ENCODE measurements at places on chromosomes 7 and 10.

GRCh38 chr7:840001-840600 lies 7.8 kb downstream of the SUN1 start:
- no peak for DNase-seq

GRCh38 chr7:15675379-15675778 lies 11.1 kb downstream of the MEOX2 start:
- DNase-seq: no peak

GRCh38 chr7:142477079-142477651 lies 219.3 kb upstream of the PRSS58 start:
- no peak for DNase-seq

GRCh38 chr10:133616371-133617130 lies 10.0 kb downstream of the FRG2B start:
- DNase-seq: no peak

DNA sequence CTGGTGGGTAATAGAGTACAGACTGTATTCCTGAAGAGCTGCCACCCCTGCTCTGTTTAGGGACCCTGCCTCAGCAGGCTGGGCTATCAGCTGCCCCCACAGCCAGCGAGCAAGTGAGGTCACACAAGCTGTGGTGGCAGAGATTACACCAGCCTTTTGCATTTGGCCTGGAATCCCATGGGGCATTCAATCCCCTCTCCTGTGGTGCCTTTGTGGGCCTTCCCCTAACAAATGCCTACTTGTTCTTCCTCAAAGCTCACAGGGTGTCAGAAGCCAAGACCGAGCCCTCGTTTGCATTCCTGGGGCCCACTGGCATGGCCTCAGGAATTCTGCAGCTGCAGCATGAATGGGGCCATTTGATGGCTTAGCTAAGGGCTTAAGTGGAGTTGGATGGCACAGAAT lies 212.7 kb upstream of the PHYHIPL start:
- peak; percentile 97 for DNase-seq

DNA sequence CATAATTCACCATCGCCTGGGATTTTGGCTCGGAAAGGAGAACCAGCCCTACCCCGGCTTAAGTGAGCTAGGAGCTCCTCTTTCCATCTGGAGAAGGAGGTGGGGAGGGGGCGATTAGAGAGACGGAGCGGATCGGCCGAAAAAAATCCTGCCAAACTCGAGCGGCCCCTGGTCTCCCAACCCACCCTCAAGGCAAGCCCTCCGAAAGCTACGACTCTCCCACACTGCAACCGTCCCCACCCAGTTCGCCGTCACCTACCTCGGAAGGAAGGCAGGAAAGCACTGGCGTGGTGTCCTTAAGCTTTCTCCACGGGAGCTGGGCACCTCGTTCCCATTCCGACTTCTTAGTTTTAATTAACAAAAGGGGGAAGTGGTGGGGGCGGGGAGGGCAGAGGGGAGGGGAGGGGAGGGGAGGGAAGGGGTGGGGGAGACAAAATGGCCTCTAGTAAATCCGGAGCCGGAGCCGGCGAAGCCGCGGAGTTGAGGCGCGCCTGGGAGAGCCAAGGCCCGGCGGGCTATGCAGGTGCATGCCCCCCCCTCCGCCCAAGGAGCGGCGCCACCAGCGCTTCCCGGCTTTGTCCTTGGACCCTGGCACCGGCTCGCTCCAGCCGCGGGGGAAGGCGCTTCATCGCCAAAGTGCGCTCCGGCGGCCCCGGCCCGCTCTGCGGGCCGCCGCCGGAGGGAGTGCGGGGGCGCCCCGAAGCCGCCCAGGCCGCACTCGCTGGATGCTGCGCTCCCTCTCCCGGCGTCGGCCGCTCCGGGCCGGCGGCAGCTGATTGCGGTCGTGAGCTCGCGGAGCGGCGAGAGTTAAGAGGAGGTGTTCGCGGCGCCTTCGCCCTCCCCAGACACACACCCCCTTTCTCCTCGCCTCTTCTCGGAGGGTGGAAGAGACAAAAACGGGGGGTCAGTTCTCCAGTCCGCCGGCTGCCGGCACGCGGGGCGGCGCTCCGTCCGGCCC lies at the start of gene LRRC4:
TSS of gene LRRC4 (minus strand) at position 784 of the 958 bp plus-strand sequence. CDS start 797 bp downstream, outside the sequence.
- DNase-seq: peak; percentile 59

DNA sequence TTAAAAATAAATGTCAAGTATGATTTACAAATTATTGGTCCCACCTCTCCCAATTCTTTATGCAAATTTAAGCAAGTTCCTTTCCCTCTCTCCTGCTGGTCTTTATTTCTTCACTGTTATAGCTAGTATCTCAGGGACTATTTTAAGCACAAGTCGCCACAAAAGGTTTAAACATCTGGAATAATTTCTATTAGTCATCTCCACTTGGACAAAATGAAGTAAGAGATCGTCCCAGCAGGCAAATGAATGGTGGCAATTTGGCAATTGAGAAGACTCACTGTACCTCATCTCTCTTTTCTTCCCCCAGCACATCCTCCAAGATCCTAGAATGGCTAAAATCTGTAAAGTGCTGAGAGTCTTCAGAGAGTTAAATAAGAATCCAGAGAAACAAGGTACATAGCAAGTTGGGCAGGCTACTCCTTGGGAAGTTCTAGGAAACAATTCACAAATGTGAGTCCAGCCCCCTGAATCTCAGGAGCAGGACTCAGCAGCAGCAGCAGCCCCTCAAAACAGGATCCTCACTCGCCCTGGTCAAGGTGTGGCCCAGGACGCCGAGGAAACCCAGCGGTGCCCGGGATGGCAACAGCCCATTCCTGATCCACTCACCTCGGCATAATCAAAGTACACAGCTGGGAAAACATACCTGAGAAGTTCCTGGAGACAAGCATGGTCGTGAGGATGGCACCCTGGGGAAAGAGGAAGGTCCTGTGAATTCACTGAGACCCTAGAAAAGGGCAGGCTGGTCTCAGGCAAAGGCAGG lies 30.3 kb upstream of the NDST2 start:
- DNase-seq: no peak

- DNase-seq: no peak
These were observed 383.7 kb upstream of the AKR1E2 start for GRCh38 chr10:4442296-4442695.

- DNase-seq: no peak
These were observed 58.1 kb upstream of the DGKI start for GRCh38 chr7:137904833-137905232.

DNA sequence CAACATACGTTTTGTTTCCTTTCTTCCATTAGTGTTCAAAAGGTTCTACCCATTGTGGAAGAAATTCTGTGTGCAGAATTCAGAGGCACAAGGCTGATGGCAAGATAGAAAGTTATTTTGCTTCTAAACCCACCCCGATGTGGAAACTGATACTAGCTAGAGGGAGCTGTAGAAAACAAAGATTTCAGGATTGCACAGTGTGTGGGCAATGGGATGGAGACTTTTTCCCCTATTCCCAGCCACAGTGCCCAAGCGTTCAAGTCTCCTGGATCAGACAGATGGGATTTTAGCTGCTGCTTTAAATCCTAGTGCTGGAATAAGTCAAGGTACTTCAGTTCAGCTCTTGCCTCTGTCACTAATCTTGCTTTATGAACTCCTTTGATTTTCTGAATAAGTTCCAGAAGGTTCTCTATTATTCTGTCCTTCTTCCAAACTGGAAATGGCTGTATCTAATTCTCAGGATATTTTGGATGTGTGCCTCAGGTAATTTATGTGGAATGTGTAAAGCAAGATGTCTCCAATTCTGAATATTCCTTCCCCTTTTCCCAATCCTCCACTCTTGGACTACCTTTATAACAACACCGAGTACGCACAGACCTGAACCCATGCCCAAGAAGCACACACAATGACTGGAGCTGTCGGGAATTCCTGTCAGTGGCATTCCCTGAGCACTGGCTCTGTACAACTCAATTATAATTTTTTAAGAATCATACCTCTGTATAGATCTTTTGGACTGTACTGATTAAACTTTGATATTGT lies 473.0 kb downstream of the PLXDC2 start:
- DNase-seq: no peak

DNA sequence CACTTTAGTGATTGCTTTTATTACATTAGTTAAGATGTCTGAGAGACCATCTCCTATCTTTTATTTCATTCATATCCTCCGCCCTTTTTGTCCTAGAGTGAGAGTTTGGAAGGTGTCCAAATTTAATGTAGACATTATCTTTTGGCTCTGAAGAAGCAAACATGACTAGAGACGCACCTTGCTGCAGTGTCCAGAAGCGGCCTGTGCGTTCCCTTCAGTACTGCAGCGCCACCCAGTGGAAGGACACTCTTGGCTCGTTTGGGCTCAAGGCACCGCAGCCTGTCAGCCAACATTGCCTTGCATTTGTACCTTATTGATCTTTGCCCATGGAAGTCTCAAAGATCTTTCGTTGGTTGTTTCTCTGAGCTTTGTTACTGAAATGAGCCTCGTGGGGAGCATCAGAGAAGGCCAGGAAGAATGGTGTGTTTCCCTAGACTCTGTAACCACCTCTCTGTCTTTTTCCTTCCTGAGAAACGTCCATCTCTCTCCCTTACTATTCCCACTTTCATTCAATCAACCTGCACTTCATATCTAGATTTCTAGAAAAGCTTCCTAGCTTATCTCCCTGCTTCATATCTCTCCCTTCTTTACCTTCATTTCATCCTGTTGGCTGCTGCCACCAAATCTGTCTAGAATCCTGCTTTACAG lies 10.4 kb upstream of the CLCN1 start:
- peak; percentile 50 for DNase-seq

- no peak for DNase-seq
These were observed 309.4 kb downstream of the HGF start for GRCh38 chr7:81460250-81461045.

DNA sequence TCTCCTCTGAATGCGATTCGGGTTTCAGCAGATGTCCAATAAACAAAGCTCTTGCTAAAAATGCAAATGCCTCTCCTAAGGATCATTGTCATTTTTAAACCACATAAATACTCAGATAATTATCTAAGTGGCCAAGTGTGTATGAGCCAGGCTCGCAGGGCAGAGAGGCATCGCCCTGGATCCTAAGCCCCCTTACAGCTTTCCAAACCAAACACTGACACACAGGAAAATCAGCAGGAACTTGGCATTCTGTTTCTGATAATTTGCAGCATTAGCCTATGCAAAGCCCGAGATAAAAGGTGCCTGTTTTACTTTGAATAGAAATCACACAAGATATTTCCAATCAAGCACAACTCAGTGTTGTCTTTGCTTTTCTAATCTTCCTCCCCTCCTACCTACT lies 134.4 kb downstream of the ABCA13 start:
- no peak for DNase-seq

GRCh38 chr10:43427166-43427825 lies 9.6 kb upstream of the ZNF487 start:
- DNase-seq: no peak

DNA sequence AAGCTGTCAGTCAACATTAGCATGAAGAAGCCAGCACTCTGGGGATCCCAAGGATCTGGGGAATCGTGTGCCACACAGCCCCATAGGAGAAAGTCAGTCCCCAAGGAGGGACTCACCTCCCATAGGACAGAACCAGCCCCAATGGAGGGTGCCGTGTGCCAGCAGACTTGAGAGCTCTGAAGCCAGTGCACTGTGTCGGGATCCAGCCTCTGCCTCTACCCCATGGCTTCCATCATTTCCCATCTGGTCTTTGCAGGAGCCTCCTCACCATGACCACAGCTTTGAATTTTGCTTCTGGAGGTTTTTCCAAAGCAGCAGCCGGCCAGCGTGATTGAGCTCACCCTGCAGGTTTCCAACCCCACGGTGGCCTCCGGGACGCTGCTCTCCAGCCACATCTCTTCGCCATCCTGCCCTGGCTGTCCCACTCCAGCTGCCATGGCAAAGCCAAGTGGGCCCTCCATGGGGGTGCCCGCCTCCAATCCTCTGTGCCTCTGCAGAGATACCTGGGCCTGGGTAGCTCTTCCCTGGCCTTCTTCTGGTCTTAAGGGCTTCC lies 171.8 kb upstream of the SHH start:
- DNase-seq: no peak

DNA sequence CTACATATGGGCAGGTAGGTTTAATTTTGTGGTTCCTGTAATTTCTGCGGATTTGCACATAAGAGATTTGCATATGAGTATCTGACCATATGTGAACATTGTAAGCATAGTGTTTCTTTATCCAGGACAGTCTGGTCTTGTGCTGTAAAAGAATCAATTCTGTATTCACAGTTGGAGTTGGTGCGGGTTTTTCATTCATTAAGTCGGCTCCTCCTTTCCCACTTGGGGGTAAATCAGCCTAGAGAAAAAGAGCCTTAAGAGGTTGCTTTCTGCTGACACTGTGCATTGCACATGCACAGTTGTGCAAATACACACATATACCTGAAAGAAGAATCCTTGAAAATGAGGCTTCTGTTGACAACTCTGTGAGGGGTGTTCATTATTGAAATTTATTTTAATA lies 6.1 kb upstream of the CYP26C1 start:
- DNase-seq: no peak

DNA sequence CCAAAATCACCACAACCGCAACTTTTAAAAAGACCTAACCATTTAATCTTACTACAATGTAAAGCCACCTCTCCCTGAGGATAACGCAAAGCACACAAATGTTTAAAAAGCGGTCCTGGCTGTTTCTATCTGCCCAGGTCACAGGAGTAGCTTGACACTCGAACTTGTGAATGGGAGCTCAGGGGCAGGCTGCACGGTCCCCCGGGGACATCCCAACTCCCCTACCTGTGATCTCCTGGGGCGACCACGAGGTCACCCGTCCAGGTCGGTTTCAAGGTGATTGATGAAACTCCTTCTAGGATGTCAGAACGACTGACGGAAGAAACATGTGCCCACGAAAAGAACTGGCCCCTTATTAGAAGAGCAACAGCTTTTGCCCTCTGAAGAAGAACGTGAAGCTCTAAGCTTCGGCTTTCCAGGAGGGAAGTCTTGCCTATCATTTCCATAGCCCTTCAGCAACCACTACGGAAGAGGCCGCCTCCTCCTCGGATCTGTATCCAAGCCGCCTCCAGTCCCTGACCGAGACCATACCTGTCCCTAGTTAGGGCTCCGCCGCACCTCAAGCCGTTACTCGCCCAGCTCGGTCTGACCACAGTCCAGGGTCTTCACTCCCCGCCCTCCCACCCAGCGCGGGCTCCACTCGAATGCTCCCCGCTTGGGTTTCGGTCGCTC lies 459 bp downstream of the CYCS start:
- no peak for DNase-seq

DNA sequence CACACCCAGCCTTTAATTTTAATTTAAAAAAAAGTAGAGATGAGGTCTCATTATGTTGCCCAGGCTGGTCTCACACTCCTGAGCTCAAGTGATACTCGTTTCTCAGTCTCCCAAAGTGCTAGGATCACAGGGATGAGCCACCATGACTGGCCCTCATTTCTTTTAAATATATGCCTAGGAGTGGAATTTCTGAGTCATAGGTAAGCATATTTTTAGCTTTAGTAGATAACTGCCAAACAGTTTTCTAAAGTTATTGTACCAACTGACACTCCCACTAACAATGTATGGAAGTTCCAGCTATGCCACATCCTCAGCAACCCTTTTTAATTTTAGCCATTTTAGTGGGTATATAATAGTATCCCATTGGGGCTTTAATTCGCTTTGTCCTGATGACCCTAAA lies 13.8 kb upstream of the PPIF start:
- DNase-seq: no peak

DNA sequence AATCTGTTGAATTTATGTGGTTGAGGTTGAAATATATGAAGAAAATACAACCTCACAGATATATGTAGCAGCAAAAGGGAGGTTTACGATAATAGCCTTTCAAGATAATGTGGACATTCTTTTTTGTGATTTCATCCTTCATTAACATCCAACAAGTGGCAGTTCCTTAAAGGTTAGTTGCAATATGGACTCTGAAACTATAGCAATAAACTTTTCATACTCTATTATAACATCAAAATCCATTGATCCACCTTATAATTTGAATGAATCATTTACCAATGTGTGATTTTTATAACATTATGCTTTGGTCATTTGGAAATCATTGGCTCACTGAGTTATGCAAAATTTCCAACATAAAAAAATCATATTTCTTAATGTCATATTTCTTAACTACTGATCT lies 200.8 kb upstream of the CSTF2T start:
- DNase-seq: no peak

- DNase-seq: no peak
These were observed 4.8 kb downstream of the DNMBP start for GRCh38 chr10:100004805-100005510.
